MM.1S (cell line): ENCODE measurements at places on chromosomes 7 and 10.

GRCh38 chr10:18545621-18546305, 105.6 kb downstream of the NSUN6 start:
- DNase-seq = no peak

DNA sequence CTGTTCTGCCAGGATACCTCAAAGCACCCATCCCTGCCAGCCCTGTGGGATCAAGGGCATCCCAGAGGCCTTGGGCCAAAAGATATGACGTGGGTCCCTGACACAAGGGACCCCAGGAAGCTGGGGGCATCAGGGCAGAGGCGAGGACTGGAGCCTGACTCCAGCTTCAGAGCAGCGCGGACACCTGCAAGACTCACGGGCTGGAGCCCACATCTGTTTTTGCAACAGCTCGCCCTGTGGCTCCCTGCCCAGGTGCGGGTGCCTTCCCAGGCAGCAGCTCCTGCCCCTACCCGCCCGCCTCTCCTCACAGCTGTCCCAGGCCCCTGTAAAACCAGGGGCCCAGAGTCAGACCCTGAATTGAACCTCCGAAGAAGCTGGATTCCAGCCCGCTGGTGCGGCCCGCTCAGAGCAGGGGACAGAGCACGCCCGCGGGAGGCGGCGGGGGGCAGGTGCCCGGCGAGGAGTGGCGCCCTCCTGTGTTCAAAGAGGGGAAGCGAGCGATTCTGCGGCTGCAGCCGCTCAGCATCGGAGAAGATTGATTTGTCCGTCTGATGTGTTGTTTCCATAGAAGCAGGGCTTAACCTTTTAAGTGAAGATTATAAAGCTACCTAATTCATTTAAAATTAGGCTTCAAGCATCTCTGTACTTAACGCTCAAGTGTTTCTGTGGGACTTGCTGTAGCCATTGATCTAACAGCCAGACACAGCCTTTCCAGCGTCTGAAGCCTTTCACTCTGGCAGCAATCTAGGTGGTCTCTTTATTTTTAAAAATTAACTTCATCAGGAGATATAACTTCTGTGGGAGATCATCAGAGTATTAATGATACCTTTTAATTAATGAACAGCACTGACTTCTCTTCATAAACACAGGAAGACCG, 88.4 kb downstream of the BEND7 start:
- DNase-seq = peak; percentile 63

DNA sequence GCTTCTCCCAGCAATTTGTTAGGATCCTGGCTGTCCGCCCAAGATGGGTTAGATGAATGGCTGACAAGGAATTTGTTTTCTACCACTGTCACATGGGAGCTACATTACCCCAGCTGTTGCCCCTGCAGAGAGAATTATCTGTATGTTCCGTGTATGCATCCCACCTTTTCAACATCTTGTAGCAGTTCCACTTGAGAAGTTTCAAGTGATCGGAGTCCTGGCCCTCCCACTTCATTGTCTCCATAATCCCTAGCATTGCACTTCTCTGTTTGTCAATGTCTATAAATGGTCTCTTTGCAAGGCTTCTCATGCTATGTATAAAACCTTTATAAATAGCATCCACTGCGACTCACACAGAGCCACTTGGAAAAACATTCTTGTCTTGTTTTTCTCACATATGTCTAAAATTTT, 972.5 kb downstream of the CNTNAP2 start:
- no peak for DNase-seq

DNA sequence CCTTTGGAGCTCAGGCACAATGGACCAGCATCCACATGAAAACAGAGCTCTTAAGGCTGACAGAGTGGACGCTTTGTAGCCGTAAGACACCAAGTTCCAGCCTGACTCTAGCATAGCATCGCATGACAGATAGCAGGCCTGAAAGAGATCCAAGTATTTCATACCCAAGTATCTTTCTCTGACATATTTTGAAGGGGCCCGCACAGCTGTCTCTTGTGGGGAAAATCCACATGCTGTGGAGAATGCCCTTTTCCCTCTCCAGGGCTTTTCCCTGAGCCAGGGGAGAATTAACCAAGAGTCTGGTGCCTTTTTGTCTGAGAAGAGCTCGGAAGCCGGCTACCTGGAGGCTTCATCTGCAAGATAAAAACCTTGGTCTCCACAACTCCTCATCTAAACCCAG, 51.0 kb downstream of the CFAP46 start:
- no peak for DNase-seq

DNA sequence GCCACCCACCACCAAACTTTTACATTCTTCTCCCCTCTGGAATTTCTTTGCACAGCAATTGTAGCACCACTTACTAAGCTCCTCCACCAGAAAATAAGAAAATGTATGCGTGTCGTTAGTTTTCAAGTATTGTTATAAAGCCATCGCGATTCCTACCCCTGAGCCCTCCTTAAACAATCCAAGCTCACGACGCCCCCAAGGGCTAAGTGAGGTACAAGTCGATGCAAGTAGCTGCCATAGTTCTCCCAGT, 1.3 kb downstream of the FRAT2 start:
- DNase-seq = no peak

DNA sequence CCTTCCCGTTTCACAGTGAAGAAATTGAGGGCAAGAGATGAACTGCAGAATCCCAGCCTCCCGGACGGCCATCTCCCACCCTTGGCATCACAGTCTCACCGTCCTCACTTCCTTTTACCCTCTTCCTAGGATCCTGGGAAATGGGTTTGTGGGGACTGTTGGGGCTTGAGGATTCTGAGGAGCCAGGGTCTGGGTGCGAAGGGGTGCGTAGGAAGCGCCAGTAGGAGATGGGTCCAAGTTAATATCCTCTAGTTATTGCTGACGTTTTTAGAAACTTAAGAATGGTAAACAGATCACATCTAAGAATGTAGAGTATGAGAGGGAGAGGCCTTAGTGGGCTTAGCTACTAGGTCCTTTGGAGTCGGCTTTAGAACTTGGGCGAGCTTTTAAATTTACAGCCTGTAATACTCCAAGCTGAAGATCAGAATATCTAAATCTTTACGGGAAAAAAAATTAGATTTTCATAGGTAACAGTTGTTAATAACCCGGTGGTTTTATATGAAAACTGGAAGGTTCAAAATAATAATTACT, 696 bp downstream of the MALSU1 start:
- no peak for DNase-seq

- DNase-seq = no peak
Observed at GRCh38 chr7:79968077-79968648, 166.5 kb upstream of the GNAI1 start.

GRCh38 chr10:78742730-78743615, 325.8 kb upstream of the ZMIZ1 start:
- DNase-seq = no peak

DNA sequence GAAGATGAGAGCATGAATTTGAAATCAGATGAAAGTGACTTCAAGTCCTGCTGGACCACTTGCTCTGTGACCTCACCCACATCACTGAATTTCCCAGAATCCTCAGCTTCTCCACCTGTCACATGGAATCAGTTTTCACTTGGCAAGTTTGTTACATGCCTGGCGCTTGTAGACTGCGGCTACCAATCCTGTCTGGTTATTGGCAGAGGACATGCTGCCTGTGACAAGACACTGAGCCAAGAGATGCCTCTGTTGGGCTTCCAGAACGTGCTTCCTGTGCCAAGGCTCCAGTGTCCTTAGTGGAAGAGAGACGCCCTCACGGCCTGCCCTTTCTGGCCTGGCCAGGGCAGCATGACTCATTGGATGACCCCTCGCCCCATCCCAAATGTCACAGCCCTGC, 4.4 kb upstream of the MYL10 start:
- no peak for DNase-seq

- DNase-seq = peak; percentile 76
Observed at GRCh38 chr10:92291921-92292845, 1.2 kb downstream of the MARCHF5 start.

DNA sequence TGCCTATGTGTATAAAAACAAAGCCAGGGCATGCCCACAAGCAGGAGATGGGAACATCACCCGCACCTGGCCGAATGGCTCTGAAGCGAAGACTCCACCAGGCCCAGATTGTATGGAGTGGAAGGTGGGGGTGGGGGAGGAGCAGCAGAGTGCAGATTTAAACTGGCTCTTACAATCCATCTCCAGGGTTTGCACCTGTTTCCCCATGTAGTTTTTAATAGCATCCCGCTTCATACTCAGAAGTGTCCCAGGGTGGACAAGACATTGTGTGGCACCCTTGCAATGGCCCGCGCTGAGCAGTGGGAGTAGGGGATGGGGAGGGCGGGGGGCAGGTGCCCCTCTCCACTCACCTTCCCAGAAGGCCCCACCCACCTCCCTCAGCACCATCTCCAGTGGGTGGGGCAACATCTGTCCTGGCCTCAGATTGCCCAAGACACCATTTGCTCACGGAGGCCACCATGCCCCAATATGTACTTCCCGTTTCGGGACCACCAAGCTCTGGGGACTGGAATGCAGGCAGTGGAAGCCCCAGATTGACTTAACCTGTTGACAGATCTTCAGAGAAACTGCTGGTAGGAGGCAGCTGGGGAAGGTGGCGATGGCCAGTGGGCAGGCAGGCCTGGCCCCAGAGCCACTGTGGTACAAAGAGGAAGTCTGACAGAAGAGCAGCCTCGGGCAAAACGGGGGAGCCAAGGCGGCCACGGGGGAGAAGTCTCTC, 23.0 kb downstream of the VSIR start:
- no peak for DNase-seq

GRCh38 chr10:34505338-34505737, 309.8 kb downstream of the PARD3 start:
- no peak for DNase-seq

- DNase-seq = no peak
Observed at GRCh38 chr10:14532473-14533251, 201.9 kb upstream of the FRMD4A start.

GRCh38 chr7:2757361-2757903, 69.4 kb downstream of the AMZ1 start:
- DNase-seq = peak; percentile 74
